Thoracic aorta (tissue), 2 donors: ENCODE measurements at places on chromosomes 2 and 18. TPM values are rescaled to one million over a fixed set of nuclear protein-coding genes. Genes with fewer than 3 reads are reported as not detected.

DNA sequence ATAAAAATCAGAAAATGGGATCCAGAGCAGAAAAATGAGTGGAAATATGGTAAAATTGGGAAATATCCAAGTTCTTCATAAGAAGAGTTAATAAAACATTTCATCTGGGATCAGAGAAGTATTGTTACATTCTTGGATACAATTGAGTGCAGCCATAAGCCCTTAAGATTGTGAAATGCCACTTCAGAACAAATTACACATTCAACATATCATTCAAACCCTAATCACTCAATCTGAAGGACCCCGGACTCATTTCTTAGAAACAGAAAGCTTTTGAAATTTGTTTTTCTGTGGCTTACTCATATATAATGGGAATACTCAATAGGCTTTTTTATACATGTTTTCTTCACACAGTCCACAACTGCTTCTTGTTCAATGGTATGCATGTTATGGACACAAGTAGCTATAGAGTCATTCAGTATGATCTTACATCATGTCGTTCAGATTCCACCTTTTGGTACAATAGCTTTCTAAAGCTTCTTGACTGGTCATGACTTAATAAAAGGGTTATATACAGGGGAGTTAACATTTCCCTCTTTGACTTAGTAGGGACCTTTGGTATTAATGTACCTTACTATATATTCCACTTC is 39.9 kb downstream of the SCN7A start:
- DNase-seq = no peak

DNA sequence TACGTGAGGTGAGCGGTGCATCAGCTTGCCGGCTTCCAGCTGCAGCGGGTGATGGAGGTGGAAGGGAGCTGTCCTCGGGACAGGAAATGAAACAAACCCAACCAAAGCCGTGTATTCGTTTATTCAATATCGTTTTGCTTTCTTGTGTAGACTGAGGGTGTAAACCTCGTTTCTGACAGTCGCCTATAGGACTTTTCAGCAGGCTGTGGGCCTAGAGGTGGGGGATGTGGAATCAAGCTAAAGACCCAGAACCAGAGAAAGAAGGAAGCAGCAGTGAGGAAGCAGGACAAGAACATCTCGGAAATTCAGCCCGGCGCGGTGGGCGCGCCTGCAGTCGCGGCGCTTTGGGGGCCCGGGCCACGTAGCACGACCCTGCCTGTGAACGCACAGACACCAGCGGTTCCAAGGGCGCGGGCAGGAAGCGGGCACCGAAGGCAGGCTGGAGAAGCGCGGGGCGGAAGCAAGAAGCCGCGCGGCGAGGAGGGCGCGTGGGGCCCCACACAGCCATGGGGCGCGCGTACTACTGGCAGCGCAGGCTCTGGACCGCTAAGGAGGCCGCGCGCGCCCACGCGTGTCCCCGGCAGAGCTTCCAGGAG is 755 bp upstream of the ATP9B start:
- no peak for DNase-seq

Gene CRIM1
- 465 TPM for total RNA-seq

Gene UGT1A8
- total RNA-seq = not detected

Gene FAM228A
- 0.81 TPM for total RNA-seq

Gene NOSTRIN
- total RNA-seq = 5.3 TPM

DNA sequence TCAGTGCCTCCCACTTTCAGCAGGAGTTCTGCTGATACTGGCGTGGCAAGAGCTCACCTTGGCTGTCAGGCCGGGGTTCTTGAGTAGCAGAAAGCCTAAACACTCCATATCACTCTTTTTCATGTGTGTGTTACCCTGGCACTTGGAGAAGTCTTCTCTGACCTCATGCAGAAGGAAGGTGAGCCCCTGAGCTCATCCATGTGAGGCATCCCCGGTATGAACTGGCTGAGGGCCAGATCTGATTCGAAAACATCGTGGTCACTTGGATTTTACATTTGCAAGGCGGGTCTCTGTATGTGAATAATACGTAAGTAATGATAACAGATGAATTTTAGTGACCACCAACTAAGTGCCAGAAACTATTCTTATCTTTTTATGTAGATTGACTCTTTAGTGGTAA is 93.6 kb downstream of the RAPGEF4 start:
- no peak for DNase-seq

Gene C1GALT1C1L
- 0.95 TPM for total RNA-seq
